Cerebellar nuclear complex (tissue), 1 donor: ENCODE measurements at places on chromosomes 1 and 21.

DNA sequence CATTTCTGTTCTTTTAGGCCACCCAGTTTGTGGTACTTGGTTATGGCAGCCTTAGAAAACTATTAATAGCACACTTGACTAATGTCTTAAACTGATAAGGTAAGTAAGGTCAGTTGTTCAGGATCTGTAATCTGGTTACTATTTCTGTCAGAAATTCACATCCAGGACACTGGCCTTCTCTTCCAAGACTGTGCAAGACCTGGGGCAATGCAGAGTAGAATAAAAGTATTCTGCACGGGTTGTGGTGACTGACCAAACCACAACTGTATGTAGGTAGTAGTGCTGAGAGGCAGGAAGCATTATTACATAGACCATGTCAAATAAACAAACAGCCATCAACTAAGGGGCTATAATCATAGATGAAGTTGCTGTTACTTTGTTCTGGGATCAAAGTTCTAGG, 46.7 kb downstream of the WARS2 start:
- DNase-seq: no peak

- no peak for DNase-seq
Measured at GRCh38 chr1:198681252-198681651, 42.4 kb downstream of the PTPRC start.

DNA sequence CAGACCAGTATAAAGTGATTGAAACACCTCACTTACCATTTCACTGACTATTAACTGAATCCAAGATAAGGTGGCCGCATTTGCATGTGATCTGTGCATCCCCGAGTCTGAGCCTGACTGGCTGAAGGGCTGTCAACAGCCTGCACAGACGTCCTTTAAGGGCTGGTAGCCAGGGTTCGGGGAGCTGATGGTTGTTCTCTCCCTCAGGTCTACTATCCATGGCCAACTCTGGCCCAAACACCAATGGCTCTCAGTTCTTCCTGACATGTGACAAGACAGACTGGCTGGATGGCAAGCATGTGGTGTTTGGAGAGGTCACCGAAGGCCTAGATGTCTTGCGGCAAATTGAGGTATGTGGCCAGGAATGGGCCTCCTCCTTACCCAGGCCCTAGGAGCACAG, 14.0 kb downstream of the PPIE start:
- no peak for DNase-seq

DNA sequence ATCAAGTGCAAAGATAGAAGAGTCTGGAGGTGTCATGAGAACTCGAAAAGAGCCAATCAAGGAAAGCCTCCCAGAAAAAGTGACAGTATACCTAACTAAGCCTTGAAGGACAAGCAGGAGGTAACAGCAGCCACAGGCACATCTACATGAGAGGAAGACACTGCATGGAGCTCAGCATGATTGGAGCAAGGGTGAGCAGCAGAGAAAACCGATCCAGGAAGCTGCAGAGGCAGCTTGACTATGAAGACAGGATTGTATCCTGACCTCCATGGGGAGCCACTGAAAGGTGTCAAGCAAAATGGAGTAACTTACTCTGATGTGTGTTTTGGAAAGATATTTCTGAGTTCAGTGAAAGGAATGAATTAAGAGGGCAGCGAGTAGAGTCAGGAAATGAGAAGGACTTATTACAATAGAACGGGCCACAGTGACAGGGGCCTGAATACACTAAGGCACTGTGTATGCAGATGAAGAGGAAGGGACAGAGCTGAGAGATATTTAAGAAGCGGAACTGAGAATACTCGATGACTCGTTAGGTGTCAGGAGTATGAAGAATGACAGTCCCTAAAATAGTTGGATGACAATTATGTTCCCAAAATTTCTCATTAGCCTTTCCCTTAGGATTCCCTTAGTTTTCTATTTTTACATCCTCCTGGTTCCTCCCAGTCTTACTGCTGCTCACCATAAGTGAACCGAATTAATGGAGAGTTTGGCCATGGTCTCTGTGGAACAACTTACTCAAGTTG, 139.3 kb upstream of the NFIA start:
- DNase-seq: no peak

DNA sequence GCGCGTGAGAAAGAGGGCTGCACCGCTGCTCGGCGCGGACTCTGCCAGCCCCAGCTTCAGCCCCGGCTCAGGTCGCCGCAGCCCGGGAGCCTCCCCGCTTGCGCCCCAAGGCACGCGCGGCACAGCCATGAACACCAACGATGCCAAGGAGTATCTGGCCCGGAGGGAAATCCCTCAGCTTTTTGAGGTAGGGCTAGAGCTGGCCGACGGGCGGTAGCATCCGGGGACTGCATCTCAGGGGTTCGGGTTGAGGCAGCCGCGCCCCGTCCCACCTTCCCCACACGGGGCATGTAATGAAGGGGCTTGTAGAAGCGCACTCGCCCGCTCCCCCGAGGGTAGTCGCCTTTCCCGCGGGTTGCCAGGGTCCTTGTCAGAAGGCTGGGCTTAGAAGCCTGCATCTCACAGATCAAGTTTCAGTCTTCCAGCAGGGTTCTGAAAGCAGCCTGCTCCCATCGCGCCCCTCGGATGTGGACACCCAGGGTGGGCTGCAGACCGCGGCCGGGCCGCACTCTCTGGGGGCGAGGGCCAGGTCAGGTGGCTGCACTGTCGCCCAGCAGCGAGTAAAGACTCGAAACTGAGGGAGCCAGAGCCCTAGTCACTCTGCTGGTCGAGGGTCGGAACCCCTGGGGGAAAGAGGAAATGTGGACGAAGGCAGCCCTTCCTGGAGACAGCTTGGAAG, 507 bp downstream of the AK5 start:
- no peak for DNase-seq

GRCh38 chr1:22709227-22709626, 1.4 kb upstream of the EPHB2 start:
- no peak for DNase-seq

- no peak for DNase-seq
Measured at GRCh38 chr1:77986810-77987209, 7.9 kb upstream of the FUBP1 start.

- no peak for DNase-seq
Measured at GRCh38 chr1:17795081-17795809, 40.1 kb downstream of the ACTL8 start.

DNA sequence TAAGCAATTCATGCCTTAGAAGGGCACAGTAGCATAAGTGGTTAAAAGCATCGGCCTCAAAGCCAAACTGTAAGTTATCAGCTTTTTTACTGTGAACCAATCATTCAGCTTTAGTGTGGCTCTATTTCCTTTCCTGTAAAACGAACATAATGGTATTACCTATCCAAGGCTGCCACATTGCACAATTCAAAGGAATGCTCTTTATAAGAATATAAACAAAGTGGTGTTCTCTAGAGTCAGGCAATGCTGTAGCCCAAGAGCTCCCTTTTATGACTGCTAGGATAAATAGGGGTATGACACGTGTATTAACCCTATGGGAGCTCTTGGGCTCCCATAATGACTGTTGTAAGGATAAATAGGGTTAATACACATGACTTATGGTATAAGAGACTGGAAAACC, 25.4 kb downstream of the INTS7 start:
- no peak for DNase-seq

DNA sequence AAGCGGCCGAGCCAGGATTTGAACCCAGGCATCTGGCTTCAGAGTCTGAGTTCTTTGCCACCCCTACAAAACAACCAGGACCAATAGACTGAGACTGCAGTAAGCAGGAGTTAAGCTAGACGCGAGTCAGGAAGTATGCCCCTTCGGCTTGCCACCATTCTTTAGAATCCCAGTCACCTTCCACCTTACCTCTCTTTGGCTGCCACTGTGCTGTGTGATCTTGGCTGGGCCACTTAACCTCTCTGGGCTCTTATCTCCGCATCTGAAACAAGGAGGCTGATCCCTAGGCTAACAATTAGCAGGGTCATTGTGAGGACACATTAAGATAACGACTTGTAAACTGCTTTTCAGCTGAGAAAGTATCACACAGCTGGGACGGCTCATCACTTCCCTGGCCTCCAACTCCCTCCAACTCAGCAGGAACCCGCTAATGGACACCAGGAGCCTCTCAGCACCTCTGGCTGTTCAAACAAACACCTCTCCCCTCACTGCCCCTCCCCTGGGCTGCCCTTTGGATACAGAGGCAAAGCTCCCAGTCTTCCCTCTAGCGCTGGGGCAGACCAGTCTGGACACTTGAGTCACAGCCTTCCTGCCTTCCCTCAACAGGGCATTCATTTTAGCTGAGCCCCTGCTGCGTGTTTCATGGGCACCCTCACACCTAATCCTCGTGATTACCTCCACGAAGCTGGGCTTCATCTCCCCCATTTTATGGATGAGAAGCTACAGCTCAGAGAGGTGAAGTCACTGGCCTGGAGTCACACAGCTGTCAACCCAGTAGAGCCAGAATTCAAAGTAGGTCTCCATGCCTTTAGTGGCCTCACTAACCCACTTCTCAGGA, 83.2 kb downstream of the CAMK2N1 start:
- no peak for DNase-seq

DNA sequence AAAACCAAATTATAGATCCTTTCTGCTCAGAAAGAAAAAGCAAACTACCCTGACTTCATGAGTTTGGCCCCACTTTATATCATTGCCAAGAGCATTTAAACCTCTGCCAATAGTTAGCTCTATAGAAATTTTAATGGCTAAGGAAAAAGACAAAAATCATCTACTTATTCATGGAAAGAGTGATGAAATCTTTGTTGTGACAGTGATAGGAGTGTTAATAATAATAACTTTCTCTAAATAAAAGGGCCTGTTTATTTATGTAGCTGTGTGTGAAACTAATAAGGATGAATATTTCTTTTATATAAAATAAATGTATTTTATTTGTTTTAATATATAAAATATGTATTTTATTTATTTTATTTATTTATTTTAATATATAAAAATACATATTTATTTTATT, 6.4 kb downstream of the CHODL start:
- no peak for DNase-seq

- DNase-seq: no peak
Measured at GRCh38 chr1:4468804-4469514, 185.4 kb upstream of the AJAP1 start.

- DNase-seq: no peak
Measured at GRCh38 chr21:43721206-43721605, 2.3 kb downstream of the PDXK start.

DNA sequence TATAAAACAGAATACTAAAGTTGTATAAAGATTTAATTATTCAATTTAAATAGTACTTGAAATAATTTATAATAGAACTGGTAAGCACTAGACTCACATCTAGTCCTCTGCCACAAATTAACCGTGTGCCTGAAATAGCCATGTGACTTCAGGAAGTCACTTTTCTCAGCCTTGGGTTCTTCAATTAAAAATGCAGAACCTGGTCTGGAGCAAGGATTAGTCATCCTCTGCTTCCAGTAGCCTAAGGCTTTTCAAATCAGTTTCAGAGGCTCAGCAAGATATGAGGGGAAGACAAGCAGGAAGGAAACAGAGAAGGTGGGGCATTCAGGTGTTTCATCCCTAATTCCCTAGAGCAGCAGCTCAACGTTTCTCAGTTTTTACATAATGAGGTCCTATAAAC, 23.0 kb downstream of the DPH5 start:
- DNase-seq: no peak

DNA sequence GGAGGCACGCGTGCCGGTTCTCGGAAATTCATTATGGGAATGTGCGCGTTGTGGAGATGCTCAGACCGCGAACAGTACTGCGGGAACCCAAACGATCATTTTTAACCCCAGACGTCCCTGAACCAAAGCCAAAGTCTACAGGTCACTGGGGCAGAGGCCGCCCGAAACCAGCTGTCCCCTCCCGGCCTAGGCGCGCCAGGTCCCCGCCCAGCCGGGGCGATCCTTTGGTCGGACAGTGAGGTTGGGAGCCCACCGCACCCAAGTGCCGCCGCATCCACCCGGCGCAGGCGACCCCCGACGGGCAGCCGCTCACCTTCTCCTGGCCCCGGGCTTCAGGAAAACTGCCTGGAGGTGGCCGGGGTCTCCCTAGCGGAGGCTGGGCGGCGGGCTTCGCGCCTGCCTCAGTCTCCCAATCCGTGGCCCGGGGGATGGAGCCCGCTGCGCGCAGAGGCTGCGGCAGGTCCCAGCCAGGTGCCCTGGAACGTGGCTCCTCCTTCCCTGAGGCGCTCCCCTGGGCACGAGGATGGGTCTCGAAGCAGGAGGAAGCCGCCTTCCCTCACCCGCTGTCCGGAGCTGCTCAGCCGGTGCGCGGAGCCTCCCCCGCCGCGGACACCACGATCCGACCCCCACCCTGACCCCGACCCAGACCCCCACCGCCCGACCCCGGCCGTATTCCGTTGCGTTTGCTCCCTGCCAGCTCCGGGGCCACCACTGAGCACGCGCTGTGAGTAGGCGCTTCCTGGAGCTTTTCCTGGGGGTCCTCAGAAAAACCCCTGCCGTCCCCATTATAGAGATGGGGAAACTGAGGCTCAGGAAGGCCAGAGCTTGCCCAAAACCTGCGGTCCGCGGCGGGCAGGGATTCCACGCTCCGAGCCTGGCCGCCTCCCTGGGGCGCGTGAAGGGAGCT, 8.1 kb upstream of the SLX9 start:
- no peak for DNase-seq
